ENCODE measurements at places on chromosomes 12 and 14. TPM values are rescaled to one million over a fixed set of nuclear protein-coding genes. Genes with fewer than 3 reads are reported as not detected.
A peak's percentile ranks its signal among the peaks of the same experiment; 100 is the strongest.

- no peak for DNase-seq
Observed at GRCh38 chr14:91511043-91511383, 903 bp upstream of the PPP4R3A start.

GRCh38 chr14:80415636-80416035 lies 204.3 kb upstream of the DIO2 start:
- no peak for DNase-seq

GRCh38 chr12:91985002-91985787 lies 160.5 kb downstream of the BTG1 start:
- no peak for DNase-seq

- no peak for DNase-seq
Observed at GRCh38 chr12:53820514-53821306, 68.9 kb upstream of the CISTR start.

DNA sequence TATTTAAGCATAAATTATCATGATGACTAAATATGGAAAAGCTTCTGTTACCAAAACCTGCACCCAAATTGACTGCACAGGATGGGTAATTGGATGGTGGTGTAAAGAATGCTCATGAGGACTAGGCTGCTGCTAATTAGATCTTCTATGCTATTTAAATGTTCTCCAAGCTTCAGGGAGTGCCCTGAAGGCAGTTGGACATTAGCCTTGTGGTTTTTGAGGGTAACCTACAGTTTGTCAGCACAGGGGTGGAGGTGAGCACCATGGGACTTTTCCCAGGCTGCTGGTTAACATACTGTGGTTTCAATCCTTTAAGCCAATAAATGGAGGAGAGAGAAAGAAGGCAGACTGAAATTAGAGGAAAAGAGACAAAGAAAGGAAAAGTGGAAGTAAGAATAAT lies 145.0 kb downstream of the WIF1 start:
- DNase-seq, result no peak

DNA sequence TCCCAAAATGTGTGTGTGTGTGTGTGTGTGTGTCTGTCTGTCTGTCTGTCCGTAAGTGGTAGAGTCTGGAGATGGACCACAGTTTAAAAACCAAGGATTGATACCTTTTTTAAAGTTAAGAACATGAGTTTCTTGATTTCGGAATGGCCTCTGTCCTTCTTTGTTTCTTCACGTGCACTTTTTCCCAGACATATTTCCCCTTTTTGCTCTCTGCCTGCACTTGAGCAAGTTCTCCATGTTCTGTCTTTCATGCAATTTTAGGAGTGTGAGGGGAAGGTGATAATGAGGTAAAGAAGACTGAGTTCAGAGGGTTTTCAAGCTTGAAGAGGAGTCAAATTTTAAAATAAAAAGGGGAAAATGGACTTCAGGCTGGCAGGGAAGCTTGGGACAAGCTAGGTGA lies 12.7 kb downstream of the OLR1 start:
- DNase-seq, result no peak

GRCh38 chr12:62211510-62211909 lies 48.7 kb upstream of the USP15 start:
- no peak for DNase-seq

DNA sequence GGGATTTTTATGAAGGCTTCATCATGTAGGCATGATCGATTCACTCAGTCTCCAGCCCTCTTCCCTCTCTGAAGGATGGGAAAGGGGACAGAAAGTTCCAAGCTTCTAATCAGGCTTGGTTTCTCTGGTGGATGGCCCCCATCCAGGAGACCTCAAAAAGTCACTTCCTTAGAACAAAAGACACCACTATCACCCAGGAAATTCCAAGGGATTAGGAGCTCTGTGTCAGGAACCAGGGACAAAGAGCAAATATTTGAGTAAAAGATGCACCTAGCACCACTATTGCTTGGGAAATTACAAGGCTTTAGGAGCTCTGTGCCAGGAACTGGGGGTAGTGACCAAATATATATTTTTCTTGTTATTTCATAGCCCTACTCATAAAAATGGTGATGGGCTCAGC lies 33.6 kb upstream of the TMX1 start:
- DNase-seq, result no peak

GRCh38 chr14:82414853-82415539 lies 881.3 kb upstream of the SEL1L start:
- no peak for DNase-seq

GRCh38 chr12:50504798-50505674 lies at the start of gene DIP2B:
Gene DIP2B (plus strand): TSS chr12:50504985. CDS start chr12:50505141, 156 bp downstream.
- peak; percentile 98 for DNase-seq

GRCh38 chr12:46958053-46958452 lies 121.4 kb upstream of the PCED1B start:
- DNase-seq, result no peak

DNA sequence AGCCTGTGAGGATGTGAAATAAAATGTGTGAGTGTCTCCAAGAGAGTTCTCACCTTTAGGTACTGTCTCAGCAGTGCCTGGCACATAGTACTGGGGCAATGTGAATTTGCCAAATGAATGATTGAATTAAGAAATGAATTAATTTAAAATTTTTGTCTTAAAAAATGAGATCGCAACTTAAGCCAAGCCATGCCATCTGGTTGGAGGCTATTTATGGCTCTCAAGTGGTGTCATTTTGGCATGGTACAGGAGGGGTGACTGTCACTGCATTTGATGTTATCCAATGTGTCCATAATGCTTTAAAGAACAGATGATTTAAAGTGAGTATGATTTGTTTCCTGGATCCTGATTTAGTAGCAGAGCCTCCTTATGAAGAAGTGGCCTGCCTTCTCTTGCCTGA lies 80.3 kb downstream of the SRGAP1 start:
- DNase-seq, result no peak

- DNase-seq, result no peak
Observed at GRCh38 chr14:77043984-77044485, 15.5 kb upstream of the IRF2BPL start.

GRCh38 chr12:108896336-108896735 lies 16.4 kb downstream of the DAO start:
- no peak for DNase-seq

DNA sequence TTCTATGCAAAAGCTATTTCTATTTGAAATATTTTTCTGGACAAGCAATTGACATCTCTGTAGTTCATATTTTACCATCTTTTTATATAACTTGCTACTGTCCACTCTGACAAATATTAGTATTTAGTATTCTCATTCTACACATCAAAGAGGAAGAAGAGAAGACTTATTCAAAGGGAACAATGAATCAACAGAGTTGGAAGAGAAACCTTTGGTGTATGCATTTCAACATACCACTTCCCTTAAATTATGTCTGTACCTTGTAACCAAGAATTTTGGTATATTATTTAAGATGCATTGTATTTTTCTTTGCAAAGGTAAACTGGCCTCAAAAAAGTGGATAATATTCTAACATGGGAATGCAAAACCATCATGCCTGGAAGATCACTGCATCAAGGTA lies 72.1 kb upstream of the DUSP6 start:
- no peak for DNase-seq

- DNase-seq, result no peak
Observed at GRCh38 chr14:31154956-31155355, 52.6 kb downstream of the HECTD1 start.

GRCh38 chr12:54217774-54218241 lies 29.0 kb upstream of the SMUG1 start:
- DNase-seq, result no peak

DNA sequence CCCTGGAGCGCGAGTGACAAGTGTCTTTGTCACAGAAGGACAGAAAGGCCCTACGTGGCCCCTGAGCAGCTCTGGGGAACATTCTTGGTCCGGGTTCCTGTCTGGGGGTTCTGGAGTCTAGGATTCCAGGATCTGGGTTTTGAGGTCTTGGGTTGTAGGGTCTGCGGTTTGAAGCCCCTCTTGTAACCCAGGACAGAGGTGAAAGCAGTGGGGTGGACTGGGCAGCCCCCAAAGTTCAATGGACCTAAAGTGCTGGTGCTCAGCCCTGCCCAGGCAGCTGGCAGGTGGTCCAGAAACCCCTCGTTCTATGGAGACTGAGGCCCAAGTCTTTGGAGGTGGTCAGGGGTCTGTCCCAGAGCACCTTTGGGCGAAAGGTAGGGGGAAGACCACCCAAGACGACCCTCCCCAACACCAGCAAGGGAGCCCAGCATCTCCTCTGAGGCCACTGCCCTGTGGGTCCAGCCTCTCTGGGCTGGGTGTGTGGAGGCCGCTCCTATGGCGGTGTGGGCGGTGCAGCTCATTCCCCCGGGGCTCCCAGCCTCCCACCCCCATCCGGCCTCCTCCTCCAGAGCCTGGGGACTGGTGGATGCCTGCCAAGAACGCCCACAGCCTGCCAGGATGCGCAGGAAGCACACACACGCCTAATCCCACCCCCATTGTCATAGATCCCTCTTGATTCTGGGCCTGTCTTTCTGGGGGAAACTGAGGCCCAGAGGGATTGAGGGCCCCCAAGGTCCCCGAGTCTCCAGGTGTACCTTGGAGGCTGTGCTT lies 30.2 kb upstream of the ANKRD9 start:
- DNase-seq, result no peak

GRCh38 chr14:67665868-67666267 lies 8.6 kb downstream of the VTI1B start:
- no peak for DNase-seq

DNA sequence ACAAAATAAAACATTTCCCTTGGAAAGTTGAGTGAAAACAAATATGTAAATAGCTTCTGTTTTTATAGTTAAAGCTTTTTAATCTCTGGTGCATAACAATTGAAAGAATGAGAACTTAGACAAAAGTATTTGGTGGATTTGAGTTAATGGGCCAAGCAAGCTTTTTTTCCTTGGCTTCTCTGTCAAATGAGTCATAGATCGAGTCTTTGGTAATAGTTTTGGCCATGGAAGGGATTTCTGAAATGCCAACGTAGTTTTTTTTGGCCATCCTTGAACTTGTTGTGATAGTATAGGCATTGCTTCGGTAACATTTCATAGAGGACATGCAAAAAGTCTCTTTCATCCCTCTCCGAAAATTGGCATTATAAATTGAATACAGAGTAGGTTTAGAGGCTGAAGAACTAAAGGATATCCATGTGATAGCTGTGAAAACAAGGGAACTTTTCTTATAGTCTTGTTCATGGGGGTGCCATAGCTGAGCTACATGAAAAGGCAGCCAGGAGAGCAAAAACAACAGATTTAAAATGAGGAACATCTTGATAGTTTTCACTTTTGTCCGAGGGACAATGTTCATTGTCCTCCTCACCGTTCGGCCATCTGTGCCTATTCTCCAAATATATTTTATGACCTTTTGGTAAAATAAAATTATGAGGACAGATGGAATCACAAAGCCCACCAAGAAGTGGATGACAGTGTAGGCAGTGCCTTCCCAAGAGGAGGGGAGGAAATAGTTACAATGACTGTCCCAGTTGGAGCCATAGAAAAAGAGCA lies 34.7 kb downstream of the GPR19 start:
- no peak for DNase-seq

- DNase-seq, result no peak
Observed at GRCh38 chr12:26488351-26488750, 293.0 kb downstream of the SSPN start.

GRCh38 chr12:2796187-2796666 lies 1.5 kb downstream of the FKBP4 start:
- DNase-seq, result no peak

DNA sequence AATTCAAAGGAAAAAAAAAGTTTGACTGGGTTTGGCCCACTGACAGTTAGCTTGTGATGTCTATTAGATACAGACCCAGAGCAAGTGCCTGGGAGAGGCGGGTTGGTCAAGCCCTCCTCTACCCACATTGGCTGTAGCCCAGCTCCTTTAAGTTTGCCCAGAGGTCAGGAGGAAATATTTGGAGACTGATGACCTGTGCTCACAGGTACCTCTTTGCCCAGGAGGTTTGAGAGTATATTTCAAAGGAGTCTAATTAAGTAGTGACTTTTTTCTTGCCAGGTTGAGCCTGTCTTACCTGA lies 21.8 kb upstream of the PDE1B start:
- DNase-seq, result no peak

- DNase-seq, result no peak
Observed at GRCh38 chr14:101836135-101836534, 74.6 kb downstream of the PPP2R5C start.

GRCh38 chr12:26122681-26123481 lies 2.0 kb downstream of the BHLHE41 start:
- DNase-seq, result peak; percentile 34

DNA sequence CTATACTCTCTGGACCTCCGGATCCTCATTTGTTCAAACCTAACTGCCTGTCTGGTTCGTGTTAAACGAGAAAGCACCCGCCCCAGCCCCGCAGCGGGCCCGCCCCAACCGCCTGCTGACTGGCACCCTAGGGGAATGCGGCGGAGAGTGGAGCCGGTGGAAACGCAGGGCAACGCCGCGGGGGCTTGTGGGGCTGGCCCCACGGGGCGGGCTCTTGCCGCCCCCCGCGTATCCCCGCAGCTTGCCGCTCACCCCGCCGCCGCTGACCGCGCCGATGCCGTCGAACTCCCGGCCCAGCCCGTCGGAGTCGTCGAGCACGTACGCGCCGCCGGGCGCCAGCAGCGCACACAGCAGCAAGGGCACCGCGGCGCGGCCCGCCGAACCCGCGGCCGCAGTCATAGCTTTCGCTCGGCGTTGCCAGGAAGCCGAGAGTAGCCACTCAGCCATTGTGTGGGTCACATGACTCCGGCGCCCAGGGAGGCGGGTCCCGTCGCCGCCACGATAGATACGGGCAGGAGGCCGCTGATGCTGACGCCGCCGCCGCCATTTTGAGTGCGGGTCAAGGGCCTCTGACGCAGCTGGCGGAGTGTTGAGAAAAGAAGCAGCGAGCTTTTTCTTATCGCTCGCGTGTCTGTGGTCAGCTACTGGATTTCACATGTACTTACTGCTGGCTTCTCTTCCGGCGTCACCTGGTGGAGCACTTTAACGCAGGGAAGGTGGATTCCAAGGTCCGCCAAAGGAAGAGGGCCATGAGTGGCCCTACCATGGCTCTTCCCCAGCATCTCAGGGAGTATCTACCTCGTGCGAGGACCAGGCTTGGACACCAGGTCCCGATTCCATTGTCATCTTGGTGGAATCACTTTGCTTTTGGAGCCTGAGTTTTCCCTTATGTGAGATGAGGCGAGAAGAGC lies at the start of gene GALC:
TSS of gene GALC (minus strand) at position 465 of the 911 bp plus-strand sequence. CDS start at position 447, 18 bp downstream.
- peak; percentile 99 for DNase-seq

DNA sequence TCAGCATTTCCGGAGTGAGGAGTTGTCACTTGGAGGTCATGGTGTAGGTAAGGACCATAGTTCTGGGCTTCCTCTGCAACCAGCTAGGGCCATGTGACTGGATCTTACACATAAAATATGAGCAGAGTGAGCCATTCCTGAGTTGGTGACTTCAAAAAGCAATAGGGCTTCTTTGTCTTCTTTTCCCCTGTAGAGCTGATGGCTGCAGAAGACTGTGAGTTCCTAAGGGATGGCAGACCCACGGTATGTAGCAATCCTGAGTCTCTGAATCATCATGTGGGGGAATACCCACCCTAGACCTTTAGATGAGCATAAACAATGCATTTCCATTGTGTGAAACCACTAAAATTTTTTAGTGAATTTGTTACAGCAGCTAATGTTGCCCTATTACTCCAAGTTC lies 151.1 kb upstream of the TBX3 start:
- no peak for DNase-seq

C12orf75 gene
- total RNA-seq, result 9.1 TPM

SPIC gene
- 0.20 TPM for total RNA-seq

ACVRL1 gene
- 62.9 TPM for total RNA-seq

MMP19 gene
- 122 TPM for total RNA-seq

ADAM21 gene
- total RNA-seq, result not detected

CLEC2A gene
- total RNA-seq, result not detected

GPR137C gene
- total RNA-seq, result 0.43 TPM

ACYP1 gene
- total RNA-seq, result 12.0 TPM

ANKS1B gene
- 5.1 TPM for total RNA-seq

CARMIL3 gene
- total RNA-seq, result 1.8 TPM

CLEC6A gene
- total RNA-seq, result not detected

TMEM63C gene
- total RNA-seq, result not detected

All from upper lobe of left lung (tissue), 6 donors.